ENCODE measurements at places on chromosomes 1 and 21.

DNA sequence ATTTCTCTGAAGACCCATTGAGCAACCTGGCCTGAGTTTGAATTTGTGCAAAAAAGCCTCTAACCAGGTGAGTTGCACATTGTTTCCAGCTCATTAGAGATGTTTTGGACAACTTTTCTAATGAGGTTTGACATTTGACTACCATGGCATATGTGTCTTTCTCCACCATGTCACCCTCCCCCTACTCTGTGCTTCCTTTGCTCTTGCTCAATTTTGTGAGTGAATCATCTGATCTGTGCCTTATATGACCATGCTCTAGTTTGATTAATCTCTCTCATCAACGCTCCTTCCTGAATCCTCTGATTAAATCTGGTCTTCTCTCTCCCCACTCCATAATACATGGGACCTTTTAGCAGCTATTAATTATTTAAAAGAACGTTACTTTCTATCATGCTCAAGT, 144.8 kb upstream of the SAMSN1 start:
- no peak for DNase-seq

GRCh38 chr1:173429471-173430402, 47.4 kb upstream of the PRDX6 start:
- DNase-seq = peak; percentile 92

DNA sequence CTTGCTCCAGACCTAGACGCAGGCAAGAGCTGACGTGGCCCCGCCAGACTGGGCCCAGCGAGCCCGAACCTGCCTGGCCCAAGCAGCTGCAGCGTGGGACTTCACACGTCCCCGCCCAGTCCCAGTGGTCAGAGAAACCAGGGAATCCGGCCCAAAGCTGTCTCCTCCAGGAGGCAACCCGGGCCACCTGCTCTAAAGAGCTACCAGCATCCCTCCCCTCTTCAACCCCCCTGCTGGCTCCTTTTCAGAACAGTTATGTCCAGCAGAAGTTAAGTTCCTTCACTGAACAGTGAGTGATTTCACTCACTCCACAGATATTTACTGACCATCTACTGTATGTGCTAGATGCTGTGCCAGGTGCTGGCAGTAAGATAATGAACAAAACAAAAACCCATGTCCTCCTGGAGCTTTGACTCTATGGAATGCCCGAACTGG, 2.1 kb upstream of the EFNA1 start:
- DNase-seq = no peak

- peak; percentile 95 for DNase-seq
These were observed 47.0 kb downstream of the AHDC1 start for GRCh38 chr1:27556781-27557595.

GRCh38 chr1:241323514-241324195, 33.4 kb downstream of the RGS7 start:
- DNase-seq = no peak

DNA sequence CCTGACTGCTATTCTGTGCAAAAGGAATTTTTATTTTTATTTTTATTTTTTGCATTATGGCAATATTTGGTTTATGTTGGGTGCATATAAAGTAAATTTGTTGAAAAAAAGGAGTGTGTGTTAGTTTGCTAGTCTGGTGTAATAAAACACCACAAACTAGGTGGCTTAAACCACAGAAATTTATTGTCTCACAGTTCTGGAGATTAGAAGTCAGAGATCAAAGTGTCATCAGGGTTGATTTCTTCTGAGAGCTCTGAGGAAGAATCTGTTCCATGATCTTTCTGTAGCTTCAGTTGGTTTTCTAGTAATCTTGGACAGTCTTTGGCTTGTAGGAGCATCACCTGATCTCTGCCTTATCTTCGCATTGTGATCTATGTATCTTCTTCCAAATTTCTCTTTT, 6.5 kb downstream of the SLC30A7 start:
- no peak for DNase-seq

- DNase-seq = no peak
These were observed 19.7 kb upstream of the DYNLT5 start for GRCh38 chr1:66732407-66733166.

- DNase-seq = no peak
These were observed 605 bp upstream of the RABGGTB start for GRCh38 chr1:75785320-75785982.

GRCh38 chr1:230382001-230382491, 44.1 kb downstream of the PGBD5 start:
- DNase-seq = no peak

- no peak for DNase-seq
These were observed 80.5 kb upstream of the VAMP3 start for GRCh38 chr1:7690496-7691182.

GRCh38 chr1:67503974-67504373, 73.8 kb upstream of the SERBP1 start:
- no peak for DNase-seq

- no peak for DNase-seq
These were observed 11.5 kb upstream of the CFAP45 start for GRCh38 chr1:159911326-159912070.

DNA sequence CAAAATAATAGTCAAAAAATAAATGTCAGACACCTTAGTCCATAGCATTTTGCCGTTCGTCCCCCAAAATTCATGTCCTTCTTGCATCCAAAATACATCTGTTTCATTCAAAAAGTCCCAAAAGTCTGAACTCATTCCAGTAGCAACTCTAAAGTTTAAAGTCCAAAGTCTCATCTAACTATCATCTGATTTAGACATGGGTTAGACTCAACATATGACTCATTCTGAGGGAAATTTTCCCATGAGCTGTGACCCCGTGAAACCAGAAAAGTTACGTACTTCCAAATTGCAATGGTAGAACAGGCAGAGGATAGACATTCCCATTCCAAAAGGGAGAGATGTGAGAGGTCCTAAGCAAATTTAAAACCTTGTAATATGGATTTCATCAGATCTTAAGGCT, 48.6 kb upstream of the CACHD1 start:
- DNase-seq = no peak

DNA sequence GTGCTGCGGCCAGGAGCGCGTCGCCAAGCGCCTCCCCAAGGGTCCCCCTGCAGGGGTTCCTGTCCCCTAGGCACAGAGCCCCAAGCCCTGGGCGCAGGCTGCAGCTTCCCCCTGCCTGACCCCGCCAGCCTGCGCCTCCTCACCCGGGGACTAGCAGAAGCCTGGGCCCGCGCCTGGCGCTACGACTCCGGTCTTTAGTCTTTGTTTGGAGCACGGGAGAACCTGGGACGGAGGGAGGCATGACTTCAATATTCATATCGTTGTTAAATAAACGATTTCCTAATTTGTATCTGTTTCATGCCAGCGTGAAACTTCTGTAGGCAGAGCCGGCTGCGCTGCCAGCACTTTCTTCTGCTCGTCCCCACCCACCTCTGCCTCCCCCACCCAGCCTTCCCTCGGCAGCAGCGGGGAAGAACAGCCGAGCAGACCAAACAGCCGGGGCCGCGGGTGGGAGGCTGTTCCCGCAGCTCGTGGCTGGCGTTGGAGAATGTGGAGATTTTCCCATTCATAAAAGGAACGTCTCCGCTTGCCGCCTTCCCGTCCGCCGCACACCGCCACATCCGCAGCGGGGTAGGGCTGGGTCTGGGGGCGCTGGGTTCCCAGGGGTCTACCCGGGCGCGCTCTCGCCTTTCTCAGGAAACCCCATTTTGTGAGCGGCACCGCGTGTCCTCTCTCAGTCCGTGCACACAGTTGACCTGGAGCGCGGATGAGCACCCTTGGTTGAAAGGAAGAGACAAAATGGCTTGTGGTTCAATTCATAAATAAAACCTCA, 777 bp upstream of the TRIM67 start:
- DNase-seq = no peak

- peak; percentile 69 for DNase-seq
These were observed 832 bp downstream of the HCN3 start for GRCh38 chr1:155277902-155278688.

GRCh38 chr1:76938304-76938703, 71.0 kb downstream of the ST6GALNAC5 start:
- no peak for DNase-seq

- peak; percentile 79 for DNase-seq
These were observed 5.0 kb upstream of the CHI3L2 start for GRCh38 chr1:111222308-111223125.

DNA sequence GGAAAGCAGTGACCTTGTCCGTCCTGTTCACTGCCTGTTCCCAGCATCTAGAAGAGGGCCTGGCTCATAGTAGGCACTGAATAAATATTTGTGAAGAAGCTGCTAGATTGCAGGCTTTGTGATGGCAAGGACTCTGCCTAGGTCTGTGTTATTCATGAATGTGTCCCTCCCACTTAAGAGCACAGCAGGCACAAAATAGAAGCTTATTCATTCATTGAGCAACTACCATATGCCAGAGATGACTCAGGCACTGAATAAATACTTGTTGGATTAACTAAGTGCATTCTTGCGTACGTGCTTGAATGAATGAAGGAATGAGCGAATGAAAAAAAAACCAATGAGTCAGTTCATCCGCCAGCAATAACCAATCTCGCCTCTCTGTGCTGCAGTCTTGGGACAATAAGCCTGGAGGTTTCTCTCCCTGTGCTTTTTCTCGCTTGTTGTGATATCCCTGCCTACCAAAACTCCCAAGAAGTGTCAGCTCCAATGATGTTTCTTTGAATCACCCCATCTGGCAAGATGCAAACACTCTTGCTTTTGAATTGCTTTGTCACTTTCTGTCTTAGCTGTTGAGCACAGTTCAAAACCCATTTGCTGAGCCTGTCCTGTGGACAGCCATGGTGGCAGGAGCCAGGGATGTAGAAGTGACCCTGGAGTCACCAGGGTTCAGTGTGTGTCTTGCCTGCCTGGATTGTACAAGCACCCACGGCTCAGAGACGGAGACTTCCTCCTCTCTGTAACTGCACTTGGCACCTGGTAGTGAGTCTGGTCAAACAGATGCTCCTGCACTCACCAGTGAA, 143.9 kb downstream of the KAZN start:
- no peak for DNase-seq

- DNase-seq = peak; percentile 88
These were observed 32.3 kb upstream of the TARDBP start for GRCh38 chr1:10980094-10980577.

GRCh38 chr1:86503406-86504136, 34.8 kb downstream of the CLCA1 start:
- peak; percentile 70 for DNase-seq

GRCh38 chr1:163477276-163477830, 155.6 kb downstream of the NUF2 start:
- DNase-seq = no peak

- DNase-seq = no peak
These were observed 169.1 kb downstream of the ZC3H11B start for GRCh38 chr1:219443763-219444162.

DNA sequence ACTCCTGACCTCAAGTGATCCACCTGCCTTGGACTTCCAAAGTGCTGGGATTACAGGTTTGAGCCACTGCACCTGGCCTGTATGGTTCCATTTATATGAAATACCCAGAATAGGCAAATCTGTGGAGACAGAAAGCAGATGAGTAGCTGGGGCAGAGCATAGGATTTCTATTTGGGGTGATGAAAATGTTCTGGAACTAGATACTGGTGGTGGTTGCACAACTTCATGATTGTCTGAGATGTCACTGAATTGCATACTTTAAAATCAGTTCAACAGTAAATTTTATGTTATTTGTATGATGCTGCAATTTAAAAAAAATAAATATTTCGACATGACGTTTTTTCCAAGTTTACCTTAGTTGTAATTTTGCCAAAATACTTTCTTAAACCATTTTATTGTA, 23.9 kb downstream of the ITSN1 start:
- no peak for DNase-seq

DNA sequence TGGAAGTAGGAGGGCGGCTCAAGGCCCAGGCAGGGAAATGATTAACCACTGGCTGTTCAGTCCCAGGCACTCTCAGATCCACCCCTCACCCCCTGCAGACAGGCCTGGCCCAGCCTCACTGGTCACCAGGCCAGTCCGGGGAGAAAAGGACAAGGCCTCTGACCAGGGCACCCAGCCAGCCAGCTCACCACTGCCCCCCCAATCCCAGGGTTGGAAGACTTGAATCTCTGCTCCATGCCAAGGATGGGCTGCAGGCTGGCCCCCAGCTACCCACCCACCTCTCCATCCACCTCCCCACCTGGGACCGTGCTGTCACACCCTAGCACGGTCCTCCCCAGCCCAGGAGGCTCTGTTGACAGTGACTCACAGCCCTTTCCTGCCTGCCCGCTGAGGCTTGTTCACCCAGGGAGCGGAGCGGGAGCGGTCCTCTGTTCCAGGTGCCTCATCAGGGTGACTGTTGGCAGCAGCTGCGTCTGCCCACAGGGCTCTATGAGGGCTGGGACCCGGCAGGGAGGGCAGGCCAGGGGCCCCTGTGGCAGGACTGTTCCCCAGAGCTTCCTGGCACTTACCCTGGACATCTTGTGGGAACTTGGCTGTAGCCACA, 2.2 kb downstream of the LAD1 start:
- DNase-seq = peak; percentile 33

DNA sequence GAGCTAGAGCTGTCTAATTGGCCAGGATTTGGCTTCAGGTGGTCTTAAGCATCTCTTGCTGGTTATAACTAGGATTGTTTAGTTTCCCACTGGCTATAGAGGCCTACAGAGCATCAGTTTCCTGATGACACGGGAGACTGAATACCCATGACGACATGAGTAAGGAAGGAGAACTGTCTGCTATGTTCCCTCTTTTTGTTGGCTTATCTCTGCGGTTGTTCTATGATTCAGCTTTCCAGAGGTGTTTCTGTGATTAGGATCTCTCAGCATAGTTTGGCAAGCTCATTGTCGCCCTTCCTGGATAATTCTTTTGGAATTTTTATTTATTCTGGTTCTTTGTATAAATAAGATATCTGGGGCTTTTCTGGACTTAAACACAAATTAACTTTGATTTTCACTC, 163.4 kb downstream of the OLFM3 start:
- DNase-seq = no peak

- no peak for DNase-seq
These were observed 16.1 kb upstream of the PADI6 start for GRCh38 chr1:17355898-17356297.

GRCh38 chr1:213221209-213221608, 170.2 kb downstream of the RPS6KC1 start:
- DNase-seq = no peak

DNA sequence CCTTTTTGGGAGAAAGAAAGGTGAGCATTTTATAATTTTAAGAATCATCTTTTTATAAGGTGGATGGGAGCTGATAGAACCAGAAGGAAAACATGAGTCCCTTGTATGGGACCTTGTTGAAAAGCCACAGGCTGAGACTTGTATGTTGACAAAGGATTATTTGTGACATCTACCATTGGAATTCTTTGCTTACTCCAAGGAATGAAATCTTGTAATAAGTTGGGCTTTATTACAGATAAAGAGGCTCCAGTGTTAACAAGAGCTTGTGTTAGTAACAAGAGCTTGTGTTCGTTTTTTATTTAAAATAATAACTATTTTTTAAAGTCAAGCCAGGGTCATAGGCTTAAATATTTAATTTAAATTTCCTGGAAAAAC, 201.1 kb upstream of the CHRM3 start:
- no peak for DNase-seq

- DNase-seq = no peak
These were observed 3.3 kb downstream of the ACTRT2 start for GRCh38 chr1:3024588-3024987.

DNA sequence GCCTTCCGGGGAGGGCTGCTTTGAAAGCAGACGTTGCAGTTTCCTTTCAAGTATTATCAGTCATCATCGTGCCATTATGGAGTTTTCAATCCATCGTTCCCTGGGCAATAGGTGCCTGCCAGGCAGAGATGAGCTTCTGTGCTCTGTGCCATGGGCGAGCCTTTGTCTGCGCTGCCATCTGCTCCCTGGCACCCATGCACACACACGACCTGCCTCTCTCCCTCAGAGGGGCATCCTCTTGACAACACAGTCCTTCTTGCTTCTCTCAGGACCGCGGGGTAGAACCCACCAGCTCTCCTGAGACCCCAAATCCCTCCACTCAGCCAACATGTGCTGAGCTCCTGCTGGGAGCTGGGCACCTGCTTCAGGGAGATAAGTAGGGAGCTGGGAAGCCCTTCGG, 149.3 kb downstream of the HMGB4 start:
- DNase-seq = no peak
